ENCODE measurements at places on chromosomes 2 and 18. TPM values are rescaled to one million over a fixed set of nuclear protein-coding genes. Genes with fewer than 3 reads are reported as not detected.

Gene CXXC1
- total RNA-seq: 155 TPM

DNA sequence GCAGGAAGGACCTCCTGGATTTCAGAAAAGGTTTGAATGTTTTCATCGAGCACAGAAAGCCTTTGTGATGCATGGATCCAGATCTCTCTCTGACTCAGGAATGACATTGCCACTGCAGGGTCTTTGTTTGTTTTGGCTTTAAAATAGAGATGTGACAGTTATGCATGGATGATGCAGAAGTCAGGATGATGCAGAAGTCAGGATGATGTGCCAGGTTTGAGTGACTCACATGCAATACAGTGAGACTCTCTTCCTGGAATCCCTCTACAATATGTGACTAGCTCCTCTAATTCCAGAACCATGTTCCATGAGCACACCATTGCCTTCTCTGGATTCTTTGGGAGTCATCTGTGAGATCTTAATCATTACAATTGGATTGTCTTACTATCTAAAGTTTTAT, 177.9 kb upstream of the RAB6C start:
- DNase-seq: no peak

Gene REG3G
- not detected for total RNA-seq

Gene IL1B
- total RNA-seq: not detected

- no peak for DNase-seq
Observed at GRCh38 chr18:46336278-46337111, 232.3 kb downstream of the HAUS1 start.

GRCh38 chr2:128514555-128514955, 195.9 kb upstream of the HS6ST1 start:
- DNase-seq: no peak

Gene PRKCE
- 18.4 TPM for total RNA-seq

DNA sequence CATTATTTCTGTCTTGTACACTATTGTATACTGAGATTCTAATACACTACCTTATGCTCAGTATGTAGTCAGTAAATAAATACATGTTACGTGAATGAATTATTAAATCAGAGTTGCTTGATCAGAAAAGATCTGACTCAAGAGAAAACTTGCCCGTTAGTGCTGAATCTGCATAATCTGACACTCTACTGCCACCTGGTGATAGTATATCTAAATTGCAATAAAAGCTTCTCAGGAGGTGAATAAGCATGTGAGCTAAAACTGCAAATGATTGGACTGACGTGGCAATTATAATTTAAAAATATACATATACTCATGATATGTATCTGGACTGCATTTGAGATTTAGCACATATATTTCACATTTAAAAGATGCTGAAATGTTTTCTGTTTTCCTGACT, 70.4 kb downstream of the KIAA1328 start:
- DNase-seq: no peak

GRCh38 chr18:37946324-37946723, 380.7 kb upstream of the CELF4 start:
- DNase-seq: no peak

DNA sequence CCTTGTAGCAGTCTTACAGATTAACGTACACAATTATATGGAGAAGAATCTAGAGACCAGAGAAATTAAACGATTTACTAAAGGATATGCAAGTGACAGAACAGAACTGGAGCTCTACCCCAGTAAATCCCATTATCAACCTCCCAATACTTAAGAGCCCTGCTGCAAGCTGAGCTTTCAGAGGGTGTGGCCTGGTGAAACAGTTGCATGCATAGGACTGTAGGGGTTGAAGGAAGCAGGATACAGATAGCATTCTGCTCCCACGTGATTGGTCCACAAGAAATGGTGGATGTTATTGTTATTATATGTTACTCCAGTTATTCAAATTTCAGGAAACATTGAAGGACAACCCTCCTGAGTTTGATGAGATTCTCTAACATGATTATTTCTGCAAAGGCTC, 210.8 kb upstream of the THUMPD2 start:
- DNase-seq: no peak

GRCh38 chr18:48222118-48222517, 187.1 kb downstream of the ZBTB7C start:
- DNase-seq: no peak

DNA sequence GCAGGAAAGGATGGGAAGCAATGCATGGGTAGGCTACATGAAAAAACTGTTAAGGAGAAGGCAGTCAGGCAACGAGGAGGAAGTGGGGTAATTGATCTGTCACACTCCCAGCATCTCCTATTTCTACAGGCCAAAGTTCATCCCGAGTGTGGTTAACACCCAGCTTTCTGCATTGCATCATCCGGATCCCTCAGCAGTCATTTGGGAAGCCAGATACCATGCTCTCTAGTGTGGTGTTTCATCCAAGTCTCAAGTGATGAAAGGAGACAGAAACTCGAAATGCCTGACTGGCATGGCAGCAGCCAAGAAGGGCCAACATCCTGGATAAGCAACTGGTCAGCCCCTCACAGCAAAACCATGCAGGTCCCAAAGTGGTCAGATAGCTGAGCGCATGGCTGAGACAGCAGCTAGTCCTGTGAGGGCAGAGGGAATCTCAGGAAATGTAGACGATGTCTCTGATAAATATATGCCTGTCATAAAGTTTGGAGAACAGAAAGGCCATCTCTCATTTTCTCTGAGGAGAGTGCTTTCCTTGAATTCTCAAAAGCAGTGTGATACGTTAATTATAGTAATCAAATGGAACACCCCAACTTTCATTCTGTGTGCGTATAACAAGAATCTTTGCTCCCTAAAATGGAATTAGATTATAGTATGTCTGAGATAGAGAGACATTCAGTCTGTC, 24.8 kb upstream of the HNRNPA3 start:
- DNase-seq: no peak

GRCh38 chr18:48930926-48931325, 19.8 kb downstream of the SMAD7 start:
- no peak for DNase-seq

GRCh38 chr2:74031221-74031620, 46.5 kb downstream of the TET3 start:
- no peak for DNase-seq

Data from activated naive CD8-positive, alpha-beta T cell treated with anti-CD3 and anti-CD28 coated beads, Interleukin-2, amount 10 ng/mL, durations not matched to agents 7 days and 5 days (primary cell).